ENCODE measurements at places on chromosomes 11 and 22.

DNA sequence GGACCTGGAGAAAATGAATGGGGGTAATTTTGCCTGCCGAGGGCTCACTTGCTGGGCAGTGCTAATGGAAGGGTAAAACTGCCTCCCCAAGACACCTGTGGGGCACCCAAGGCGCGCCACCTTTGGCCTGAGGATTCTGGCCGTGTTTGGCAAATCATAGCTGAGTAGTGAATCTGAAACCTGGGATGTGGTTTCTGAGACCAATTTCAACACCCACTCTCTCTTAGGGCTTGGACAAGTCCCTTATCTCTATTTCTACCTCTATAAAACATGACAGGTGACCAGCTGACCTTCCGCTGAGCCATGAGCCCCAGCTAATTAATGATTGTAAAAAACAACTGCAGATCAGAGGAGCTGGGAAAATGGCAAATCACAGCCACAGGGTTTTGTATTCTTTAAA, 1.5 kb upstream of the PACSIN3 start:
- DNase-seq: no peak

GRCh38 chr11:2655834-2656622, 43.8 kb downstream of the KCNQ1OT1 start:
- peak; percentile 24 for DNase-seq

GRCh38 chr22:21861851-21862250, 5.6 kb downstream of the MAPK1 start:
- DNase-seq: no peak

DNA sequence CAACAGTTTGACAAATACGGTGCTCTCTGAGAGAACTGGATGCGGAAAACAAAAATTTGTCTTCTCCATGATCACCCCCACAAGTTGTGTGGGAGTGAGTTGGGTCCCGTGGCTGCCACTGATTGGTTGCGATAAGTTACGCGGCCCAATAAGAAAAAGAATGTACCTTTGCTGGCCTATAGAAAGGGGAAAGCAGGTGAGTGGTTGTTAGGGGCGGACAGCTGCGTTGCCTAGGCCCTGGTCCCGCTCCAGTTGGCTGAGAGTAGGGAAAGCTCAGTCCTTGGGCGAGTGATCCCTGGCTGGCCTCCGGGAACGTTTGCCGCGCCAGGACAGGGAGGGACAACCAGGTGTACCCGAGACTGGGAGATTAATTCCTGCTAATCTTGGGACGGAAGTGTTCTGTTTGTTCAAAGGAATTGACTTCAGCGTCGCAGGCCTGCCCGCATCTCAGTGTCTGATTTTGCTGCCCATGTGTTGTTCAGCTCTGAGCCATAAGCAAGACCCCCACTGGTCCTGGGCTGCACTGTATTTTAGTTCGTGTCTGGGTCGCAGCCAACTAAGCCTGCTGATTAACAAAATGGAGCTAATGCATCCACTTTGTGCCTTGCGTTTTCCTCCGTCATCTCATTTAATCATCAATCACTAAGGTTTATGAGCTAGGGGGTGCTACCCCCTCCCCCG, 773 bp upstream of the SYVN1 start:
- DNase-seq: peak; percentile 94

DNA sequence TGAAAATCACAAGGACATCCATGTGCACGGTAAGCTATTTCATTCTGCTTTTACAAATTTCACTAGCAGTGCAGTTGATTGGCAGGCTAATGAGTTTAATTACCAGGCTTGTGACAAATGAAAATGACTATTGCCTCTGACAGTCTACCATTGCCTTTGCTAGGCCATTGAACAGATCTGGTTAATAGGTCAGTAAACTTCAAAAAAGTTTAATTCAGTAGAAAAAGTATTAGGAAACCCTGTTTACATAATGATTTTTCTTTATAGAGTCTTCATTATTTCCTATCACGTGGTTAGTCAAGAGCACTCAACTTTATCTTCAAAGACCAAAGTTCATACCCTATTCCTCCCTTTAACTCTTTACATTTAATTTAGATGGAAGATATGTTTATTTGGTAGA, 77.0 kb downstream of the PRMT3 start:
- DNase-seq: no peak

- DNase-seq: no peak
These were observed 87.7 kb upstream of the BIRC3 start for GRCh38 chr11:102229510-102230123.

- DNase-seq: no peak
These were observed 120.3 kb downstream of the KCNQ1OT1 start for GRCh38 chr11:2579315-2580060.

- no peak for DNase-seq
These were observed 22.5 kb downstream of the SUN2 start for GRCh38 chr22:38733329-38733723.

GRCh38 chr11:111336582-111337256, 38.4 kb downstream of the POU2AF3 start:
- DNase-seq: peak; percentile 23

GRCh38 chr11:9619004-9619403, 44.9 kb upstream of the SWAP70 start:
- DNase-seq: no peak

DNA sequence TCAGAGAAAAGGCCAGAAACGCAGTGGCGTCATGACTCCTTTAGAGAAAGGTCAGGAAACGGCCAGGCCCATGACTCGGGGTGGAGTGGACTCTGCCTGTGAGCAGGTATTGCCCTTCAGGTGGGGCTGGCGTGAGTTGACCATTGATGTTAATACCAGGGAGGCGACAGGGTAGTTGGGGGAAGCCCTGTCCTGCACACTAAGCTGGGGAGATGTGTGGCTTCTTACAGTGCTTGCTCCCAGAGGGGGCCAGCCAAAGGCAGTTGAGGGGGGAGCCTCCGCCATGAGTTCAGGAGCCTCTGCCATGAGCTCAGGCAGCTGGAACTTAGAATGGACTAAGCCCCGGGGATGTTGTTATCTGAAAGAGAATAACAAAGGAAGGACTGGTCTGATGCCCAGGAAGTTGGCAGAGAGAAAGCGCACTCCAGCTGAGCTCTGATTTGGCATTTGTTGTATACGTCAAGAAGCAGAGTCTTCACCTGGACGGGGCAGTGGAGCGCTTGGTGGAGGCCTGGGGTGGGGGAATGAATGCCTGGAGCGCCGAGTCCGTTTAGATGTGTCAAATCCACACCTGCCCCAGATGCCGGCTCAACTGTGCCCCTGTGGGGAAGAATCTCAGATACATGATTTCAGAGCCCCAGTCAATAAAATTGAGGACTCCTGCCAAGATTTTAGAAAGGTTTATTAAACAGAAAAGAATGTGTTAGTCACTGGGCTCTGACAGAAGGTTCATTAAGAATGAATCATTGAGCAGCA, 222.5 kb downstream of the TBC1D22A start:
- peak; percentile 63 for DNase-seq

GRCh38 chr11:78350091-78350645, 67.5 kb downstream of the GAB2 start:
- no peak for DNase-seq

DNA sequence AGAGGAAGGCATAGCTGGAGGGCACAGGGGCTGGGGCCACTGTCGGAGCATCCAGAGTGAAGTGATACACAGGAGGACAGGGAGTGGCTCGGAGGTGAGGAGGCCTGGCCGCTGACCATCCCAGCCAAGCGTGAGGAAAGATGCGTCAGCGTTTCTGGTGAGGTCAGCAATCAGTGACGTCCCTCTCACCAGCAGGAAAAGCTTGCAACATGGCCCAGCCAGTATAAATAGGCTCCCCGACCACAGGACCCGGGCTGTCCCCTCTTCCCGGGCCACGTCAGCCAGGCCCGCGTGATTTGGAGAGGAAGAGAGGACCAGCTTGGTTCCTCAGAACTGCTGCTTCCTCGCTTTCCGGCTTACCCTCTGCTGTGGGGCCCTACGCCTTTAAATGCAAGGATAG, 4.2 kb upstream of the OSM start:
- DNase-seq: no peak

- no peak for DNase-seq
These were observed 119.1 kb downstream of the MN1 start for GRCh38 chr22:27682437-27682836.

- no peak for DNase-seq
These were observed 11.0 kb upstream of the SPTBN2 start for GRCh38 chr11:66739983-66740382.

- DNase-seq: peak; percentile 70
These were observed 64.4 kb downstream of the MYH9 start for GRCh38 chr22:36323182-36323854.

DNA sequence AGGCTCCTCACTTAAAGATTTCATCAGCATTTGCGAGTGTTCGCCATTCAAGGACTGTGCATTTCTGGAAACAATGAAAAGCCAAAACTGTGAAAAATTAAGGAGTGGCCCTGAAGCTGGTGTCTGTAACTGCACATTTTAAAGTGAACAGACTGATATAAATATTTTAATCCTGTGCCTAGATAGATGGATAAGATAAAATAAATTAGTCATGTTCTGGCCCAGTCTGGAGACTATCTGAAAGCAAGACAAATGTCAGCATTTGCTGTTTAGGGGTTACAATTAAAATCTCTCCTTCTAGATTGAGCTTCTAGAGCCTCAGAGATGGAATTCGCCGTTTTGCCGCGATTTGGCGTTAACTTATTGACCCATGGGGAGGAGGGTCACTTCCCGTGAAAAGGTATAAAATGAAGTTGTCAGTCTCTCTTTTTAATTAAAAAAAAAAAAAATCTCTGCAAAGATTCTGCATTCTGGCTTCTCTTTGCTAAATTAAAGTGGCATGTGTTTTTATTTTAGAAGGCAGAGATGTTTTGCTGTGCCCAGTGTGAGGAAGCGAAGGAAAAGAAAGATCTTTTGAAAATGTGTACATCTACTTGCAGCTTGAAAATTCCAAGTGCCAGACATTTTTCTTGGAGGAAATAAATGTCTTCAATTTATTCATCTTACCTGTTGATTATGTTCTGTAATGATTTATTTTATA, 79.7 kb upstream of the WNT7B start:
- DNase-seq: no peak

GRCh38 chr22:47163481-47163855, 401.0 kb downstream of the TBC1D22A start:
- no peak for DNase-seq

- DNase-seq: peak; percentile 67
These were observed 47.7 kb upstream of the PPP6R3 start for GRCh38 chr11:68412593-68413475.

DNA sequence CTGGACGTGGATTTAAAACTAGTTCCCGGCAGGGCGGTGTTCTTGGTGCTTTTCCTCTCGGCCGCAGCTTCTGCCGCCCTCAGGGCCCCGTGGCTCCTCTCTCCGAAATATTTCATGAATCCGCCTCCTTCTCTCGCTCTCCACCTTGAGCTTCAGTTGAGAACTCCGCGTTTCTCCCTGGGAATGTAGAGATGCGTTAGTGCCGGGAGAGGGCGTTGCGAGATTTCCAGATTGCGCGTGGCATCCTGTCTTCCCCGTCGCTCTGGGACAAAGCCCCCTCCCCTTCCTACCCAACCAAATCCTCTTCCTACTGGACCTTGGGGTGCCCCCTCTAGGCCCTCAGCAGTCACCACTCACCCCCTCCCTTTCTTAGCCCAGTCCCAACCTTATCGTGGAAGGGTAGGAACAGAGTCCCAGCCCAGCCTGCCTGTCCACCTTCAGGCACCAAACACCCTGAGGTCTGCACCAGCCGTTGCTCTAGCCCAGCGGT, 15.5 kb upstream of the RAC2 start:
- no peak for DNase-seq

GRCh38 chr11:28038775-28039174, 69.2 kb downstream of the KIF18A start:
- no peak for DNase-seq

- no peak for DNase-seq
These were observed 7.9 kb upstream of the EHF start for GRCh38 chr11:34613015-34613414.

GRCh38 chr22:36977947-36978660, 41.1 kb downstream of the TST start:
- DNase-seq: peak; percentile 68

- DNase-seq: peak; percentile 34
These were observed 20.8 kb upstream of the IL18BP start for GRCh38 chr11:71977743-71978418.

GRCh38 chr11:61327669-61328071, 5.2 kb downstream of the DDB1 start:
- DNase-seq: no peak

DNA sequence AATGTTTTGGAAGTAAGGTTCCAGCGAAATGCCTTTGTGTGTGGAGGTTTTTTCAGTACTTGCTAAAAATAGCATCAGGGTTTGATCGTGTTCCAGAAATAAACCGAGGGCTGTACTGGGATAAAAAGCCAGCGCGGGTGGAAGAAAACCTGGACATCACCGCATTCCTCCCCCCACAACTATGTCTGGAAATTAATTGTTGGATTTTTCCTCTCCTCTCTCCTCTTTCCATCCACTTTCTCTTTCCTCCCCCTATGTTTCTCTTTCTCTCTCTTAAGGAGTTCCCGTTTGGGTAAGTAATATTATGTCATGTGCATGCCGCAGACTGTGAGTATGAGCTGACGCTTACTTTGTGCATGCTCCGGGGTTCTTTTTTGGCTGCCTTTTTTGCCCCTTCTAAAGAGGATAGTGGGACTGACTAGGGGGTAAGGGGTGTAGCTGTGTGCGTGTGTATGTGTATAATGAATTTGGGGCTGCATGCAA, 104.2 kb upstream of the HSD17B12 start:
- no peak for DNase-seq

GRCh38 chr11:34855021-34855753, 61.0 kb downstream of the APIP start:
- DNase-seq: no peak

- no peak for DNase-seq
These were observed 57.4 kb upstream of the ARHGAP42 start for GRCh38 chr11:100629671-100630070.

DNA sequence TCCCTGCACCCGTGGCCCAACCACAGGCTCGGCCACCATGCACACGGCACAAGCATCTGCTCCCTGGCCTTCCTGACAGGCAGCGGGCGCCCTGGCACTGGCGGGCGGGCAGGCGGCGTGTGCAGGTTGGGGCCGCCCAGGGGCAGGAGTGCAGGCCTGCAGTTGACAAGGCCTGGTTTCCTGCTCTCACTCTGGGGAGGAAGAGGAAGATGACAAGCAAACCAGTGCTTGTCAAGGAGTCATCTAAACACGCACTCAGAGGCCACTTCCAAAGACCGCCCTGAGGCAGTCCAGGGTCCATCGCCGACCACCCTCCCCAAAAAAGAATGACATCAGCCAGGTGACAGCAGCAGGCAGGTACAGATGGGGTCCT, 65.3 kb upstream of the LINC01488 start:
- no peak for DNase-seq

GRCh38 chr22:19179497-19180048, 1.0 kb upstream of the SLC25A1 start:
- DNase-seq: peak; percentile 65

- DNase-seq: no peak
These were observed 23.4 kb upstream of the ADA2 start for GRCh38 chr22:17242641-17243040.

DNA sequence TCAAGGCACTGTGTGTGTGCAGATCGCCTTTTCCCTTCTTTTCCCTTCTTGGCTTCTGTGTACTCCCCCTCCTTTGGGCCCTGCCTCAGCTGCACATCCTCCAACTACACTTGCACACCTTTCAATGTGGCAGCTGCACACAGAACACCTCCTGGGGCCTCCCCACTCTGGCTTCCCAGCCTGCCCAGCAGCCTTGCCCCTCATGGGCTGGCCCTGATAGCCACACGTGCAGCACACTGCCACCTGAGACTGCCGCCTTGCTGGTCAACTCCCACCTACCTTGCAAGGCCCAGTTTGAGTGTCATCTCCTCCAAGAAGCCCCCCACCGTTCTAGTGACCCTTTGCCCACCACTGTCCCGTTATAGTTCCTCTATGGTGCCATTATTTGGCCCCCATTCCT, 77.3 kb upstream of the ARFGAP3 start:
- DNase-seq: no peak

- DNase-seq: peak; percentile 1
These were observed 84.2 kb downstream of the FBXO7 start for GRCh38 chr22:32558681-32559355.

- no peak for DNase-seq
These were observed 60.5 kb downstream of the CD82 start for GRCh38 chr11:44625759-44626523.
